ENCODE measurements at places on chromosomes 16 and 17. TPM values are rescaled to one million over a fixed set of nuclear protein-coding genes. Genes with fewer than 3 reads are reported as not detected.

Gene JPH3
- 0.82 TPM for polyA plus RNA-seq

- no peaks in the 10 kb centered on the region for H3K36me3 ChIP-seq
- no peaks in the 10 kb centered on the region for H3K27me3 ChIP-seq
- H3K4me1 ChIP-seq, result no peaks in the 10 kb centered on the region
- DNase-seq, result no peak
- no peak overlapping the region for H3K27ac ChIP-seq
Measured at GRCh38 chr16:86137359-86137758, 238.4 kb downstream of the IRF8 start.

Gene NACA2
- polyA plus RNA-seq, result 0.27 TPM

GRCh38 chr17:57877803-57878377 lies 28.0 kb upstream of the MRPS23 start:
- no peaks in the 10 kb centered on the region for H3K27me3 ChIP-seq
- peaks cover 18% of the 10 kb centered on the region for H3K36me3 ChIP-seq
- peaks cover 28% of the 10 kb centered on the region for H3K4me1 ChIP-seq
- DNase-seq, result no peak
- H3K27ac ChIP-seq, result no peak overlapping the region

DNA sequence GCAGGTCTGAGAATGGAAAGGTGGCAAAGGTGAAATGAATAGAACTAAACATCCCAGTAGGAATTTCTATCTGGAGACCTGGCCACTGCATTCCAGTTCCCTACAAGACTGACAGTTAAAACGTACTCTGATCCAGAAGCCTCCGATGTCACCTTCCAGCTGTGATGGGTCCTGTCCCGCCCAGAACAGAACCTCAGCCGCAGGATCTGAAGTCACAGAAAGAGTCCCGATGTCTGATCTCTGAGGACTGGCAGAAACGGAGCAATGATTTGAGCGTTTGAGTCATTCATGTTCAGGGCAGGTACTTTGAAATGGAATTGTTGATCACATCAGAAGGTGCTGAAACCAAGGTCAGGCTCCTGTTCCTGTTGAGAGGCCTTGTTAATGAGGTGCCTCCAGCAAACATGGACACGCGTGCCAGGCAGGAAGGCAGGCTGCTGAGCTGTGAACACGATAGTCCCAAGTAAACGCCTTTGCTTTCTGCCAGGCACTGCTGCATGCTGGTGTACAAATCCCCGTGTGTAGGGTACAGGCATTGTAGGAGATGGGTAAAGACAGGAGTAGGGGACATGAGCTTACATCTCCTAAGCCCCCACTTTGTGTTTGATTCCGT lies 61.4 kb downstream of the VAT1L start:
- no peaks in the 10 kb centered on the region for H3K4me1 ChIP-seq
- no peak overlapping the region for H3K4me3 ChIP-seq
- H3K36me3 ChIP-seq, result no peaks in the 10 kb centered on the region
- no peak for DNase-seq

DNA sequence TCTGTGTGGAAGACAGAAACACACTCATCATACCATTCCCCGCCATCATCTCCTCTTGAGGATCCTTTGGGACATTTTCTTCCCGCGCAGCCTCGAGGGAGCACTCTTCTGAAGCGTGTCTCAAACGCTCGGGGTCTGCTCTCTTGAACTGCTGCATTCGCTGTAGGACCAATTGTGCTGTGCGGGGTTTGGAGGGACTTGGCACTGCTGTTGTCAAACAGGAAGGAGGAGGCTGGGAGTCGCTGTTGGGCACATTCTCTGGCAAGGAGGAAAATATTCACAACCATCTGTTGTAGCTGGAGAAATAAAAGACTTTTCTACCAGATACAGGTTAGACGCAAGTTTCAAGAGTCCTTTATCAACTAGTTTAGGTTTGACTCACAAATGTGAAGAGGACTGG lies 5.0 kb downstream of the SLX4 start:
- no peaks in the 10 kb centered on the region for H3K4me1 ChIP-seq
- DNase-seq, result no peak
- H3K27me3 ChIP-seq, result no peaks in the 10 kb centered on the region
- H3K27ac ChIP-seq, result no peak overlapping the region
- no peak overlapping the region for H3K4me3 ChIP-seq

- H3K4me1 ChIP-seq, result no peaks in the 10 kb centered on the region
- H3K27me3 ChIP-seq, result no peaks in the 10 kb centered on the region
- no peak for DNase-seq
- H3K4me3 ChIP-seq, result no peak overlapping the region
- H3K36me3 ChIP-seq, result no peaks in the 10 kb centered on the region
Measured at GRCh38 chr17:606508-607250, 108.0 kb downstream of the VPS53 start.

DNA sequence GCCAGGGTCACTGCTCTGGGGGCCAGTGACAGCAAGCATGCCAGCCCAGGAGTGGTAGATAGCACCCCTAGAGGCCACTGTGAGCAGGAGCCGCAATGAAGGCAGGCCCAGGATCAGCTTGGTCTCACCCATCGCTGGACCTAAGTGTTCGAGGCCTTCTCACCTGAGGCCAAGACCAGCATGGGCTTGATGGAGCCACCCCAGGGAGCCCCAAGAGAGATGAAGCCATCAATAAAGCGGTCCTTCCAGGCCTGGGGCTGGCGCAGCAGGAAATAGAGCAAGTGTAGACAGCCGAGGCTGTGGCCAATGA lies 1.8 kb downstream of the LCAT start:
- H3K4me3 ChIP-seq, result no peak overlapping the region
- H3K27ac ChIP-seq, result peak overlapping the region; percentile 67
- peak; percentile 72 for DNase-seq
- H3K4me1 ChIP-seq, result peaks cover 23% of the 10 kb centered on the region
- H3K27me3 ChIP-seq, result no peaks in the 10 kb centered on the region

DNA sequence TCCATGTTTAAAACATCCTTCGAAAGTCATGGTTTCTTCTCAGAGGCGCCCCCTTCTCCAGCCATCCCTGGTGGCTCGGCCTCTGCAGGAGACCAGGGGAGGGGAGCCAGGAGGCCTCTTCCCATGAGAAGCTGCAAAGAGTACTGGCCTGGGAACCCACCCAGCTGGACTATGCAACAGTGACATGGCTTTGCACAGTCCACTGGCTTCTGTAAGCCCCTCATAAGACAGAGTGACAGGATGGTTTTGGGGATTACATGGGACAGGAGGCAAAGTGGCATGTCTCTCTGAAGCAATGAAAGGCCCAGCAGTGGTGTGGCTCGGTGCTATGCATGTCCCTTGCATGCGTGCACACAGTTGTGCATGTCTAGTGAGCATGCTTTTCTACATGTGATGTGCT lies 99.5 kb downstream of the C16orf78 start:
- H3K27me3 ChIP-seq, result no peaks in the 10 kb centered on the region
- no peak for DNase-seq
- H3K36me3 ChIP-seq, result no peaks in the 10 kb centered on the region

DNA sequence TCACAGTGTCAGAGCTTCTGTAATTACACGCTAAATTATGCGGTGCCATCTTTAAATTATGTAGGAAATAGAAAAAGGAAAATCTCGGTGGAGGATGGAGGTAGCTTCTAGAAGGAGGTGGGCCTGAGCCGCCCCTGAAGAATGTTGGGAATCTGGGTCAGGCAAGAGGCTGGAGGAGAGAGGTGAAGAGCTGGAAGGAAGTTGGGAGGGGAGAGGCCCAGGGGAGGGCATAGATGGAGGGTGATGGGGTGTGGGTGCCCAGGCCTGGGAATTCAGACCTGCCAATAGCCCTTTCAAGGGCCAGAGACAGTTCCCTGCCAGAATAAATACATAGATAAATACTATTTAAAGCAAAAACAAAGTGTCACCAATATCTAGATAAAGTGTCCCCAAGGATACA lies 415.0 kb upstream of the HSBP1 start:
- H3K4me3 ChIP-seq, result no peak overlapping the region
- H3K36me3 ChIP-seq, result no peaks in the 10 kb centered on the region
- DNase-seq, result no peak
- no peaks in the 10 kb centered on the region for H3K27me3 ChIP-seq

DNA sequence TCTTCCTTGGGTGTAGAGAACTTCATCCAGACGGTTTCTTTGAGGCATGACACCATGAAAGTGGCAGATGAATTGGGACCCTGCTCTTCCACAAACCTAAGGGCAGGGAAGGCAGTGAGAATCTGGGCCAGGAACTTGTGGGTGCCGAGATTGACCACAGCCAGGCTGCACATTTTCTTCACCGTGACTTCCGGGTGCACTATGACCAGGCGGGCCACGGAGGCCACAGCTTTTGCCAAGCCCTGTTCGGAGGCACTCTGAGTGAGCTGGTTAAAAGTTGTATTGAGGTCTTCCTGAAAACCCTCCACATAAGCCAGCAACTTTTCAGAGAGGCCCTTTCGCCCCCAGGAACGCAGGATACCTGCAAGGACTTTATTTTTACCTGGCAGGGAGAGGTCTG lies 5.9 kb downstream of the GEMIN4 start:
- H3K4me3 ChIP-seq, result no peak overlapping the region
- no peak for DNase-seq
- H3K4me1 ChIP-seq, result peaks cover 8% of the 10 kb centered on the region

Gene ROGDI
- polyA plus RNA-seq, result 194 TPM

Gene ENPP7
- polyA plus RNA-seq, result not detected

DNA sequence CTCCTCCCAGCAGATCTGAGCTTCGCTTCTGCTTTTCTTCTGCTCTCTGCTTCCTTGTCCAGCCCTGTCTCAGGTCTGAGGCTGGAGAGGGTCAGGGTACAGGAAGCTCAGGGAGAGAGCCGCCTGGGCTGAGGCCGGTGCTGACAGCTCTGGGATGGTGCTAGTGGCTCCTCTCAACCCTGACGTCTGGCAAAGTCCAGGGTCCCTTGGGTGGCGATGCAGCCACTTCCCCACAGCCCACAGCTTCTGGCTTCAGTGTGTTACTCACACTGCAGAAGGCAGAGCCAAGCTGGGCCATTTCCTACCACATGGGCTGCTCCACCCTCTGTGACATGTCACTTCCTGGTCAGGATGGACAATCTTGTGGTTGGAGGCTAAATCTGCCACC lies at the start of gene CD300C:
CD300C (minus strand) TSS at position 273 of the 388 bp plus-strand sequence. CDS start 333 bp downstream, outside the sequence.
- no peaks in the 10 kb centered on the region for H3K27me3 ChIP-seq
- no peak for DNase-seq
- no peaks in the 10 kb centered on the region for H3K36me3 ChIP-seq
- no peak within 1 kb of the TSS for H3K4me3 ChIP-seq
- no peaks in the 10 kb centered on the region for H3K4me1 ChIP-seq
- peak within 1 kb of the TSS; percentile 72 for H3K27ac ChIP-seq

DNA sequence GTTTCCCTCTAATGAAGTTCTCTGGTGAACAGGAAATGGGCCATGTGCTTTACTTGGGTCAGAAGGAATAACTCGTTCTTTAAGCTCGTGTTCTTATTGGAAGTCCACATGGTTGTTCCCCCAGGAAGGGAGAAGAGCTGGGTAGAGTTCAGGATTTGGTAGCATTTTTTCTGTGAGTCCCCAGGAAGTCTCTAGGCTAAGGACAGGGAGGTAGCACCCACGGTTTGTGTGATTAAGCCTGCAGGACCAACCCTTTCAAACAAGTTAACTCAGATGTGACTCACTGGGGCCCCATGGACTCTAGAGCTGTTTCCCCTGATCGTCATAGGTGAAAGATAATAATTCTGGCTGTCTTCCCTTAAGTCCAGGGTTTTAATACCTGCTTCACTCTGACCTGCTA lies 16.4 kb downstream of the SAP30BP start:
- no peak for DNase-seq
- peaks cover 15% of the 10 kb centered on the region for H3K36me3 ChIP-seq
- peak overlapping the region; percentile 55 for H3K27ac ChIP-seq
- H3K4me3 ChIP-seq, result no peak overlapping the region
- H3K4me1 ChIP-seq, result peaks cover 4% of the 10 kb centered on the region

Gene RNF222
- polyA plus RNA-seq, result not detected

GRCh38 chr17:57499648-57500049 lies 243.3 kb downstream of the MSI2 start:
- H3K36me3 ChIP-seq, result no peaks in the 10 kb centered on the region
- no peak overlapping the region for H3K4me3 ChIP-seq
- H3K27ac ChIP-seq, result no peak overlapping the region
- DNase-seq, result no peak
- no peaks in the 10 kb centered on the region for H3K27me3 ChIP-seq

DNA sequence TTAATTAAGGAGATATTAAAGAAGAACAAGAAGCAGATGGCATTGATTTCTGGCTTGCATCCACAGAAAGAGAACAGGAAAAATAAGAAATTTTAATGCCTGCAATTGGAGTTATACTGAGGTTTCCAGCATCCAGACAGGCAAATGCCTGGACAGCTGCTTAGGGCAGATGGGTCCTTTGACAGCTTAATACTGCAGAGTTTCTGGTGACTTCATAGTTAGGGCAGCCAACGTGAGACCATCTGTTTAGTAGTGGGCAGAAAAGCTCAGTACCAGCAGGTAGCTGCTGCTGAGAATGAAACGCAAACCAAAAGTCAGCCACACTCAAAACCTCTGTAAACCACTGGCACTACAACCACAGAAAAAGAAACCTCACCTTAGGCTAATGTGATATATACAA lies 109.8 kb downstream of the CDK5R1 start:
- no peak for DNase-seq
- no peaks in the 10 kb centered on the region for H3K36me3 ChIP-seq
- no peak overlapping the region for H3K27ac ChIP-seq
- no peaks in the 10 kb centered on the region for H3K4me1 ChIP-seq
- no peak overlapping the region for H3K4me3 ChIP-seq

DNA sequence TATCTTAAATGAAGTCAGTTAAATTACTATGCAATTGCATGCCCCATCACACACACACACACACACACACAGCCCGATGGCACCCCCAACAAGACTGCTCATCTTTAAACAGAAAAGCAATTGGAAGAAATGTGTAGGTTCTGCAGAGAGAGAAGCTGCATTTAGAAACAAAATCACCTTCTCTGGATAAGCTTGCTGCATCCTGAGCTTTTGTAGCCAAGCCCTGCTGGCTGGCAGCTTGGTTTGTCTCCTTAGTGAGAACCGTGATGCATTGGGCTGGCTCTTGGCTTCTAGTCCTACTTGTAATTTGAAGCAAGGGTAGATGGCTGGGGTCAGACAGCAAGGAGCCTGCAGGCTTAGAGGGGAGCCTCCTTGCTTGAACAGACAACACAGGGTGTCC lies 153.8 kb downstream of the SOX9 start:
- no peak overlapping the region for H3K27ac ChIP-seq
- DNase-seq, result no peak
- H3K36me3 ChIP-seq, result no peaks in the 10 kb centered on the region
- no peaks in the 10 kb centered on the region for H3K27me3 ChIP-seq

GRCh38 chr17:59493867-59494266 lies 71.5 kb upstream of the DHX40 start:
- no peaks in the 10 kb centered on the region for H3K4me1 ChIP-seq
- no peaks in the 10 kb centered on the region for H3K27me3 ChIP-seq
- no peak overlapping the region for H3K27ac ChIP-seq
- no peaks in the 10 kb centered on the region for H3K36me3 ChIP-seq
- no peak for DNase-seq

- no peak overlapping the region for H3K4me3 ChIP-seq
- no peak for DNase-seq
- H3K27ac ChIP-seq, result no peak overlapping the region
- H3K4me1 ChIP-seq, result no peaks in the 10 kb centered on the region
Measured at GRCh38 chr16:85952811-85953210, 53.8 kb downstream of the IRF8 start.

DNA sequence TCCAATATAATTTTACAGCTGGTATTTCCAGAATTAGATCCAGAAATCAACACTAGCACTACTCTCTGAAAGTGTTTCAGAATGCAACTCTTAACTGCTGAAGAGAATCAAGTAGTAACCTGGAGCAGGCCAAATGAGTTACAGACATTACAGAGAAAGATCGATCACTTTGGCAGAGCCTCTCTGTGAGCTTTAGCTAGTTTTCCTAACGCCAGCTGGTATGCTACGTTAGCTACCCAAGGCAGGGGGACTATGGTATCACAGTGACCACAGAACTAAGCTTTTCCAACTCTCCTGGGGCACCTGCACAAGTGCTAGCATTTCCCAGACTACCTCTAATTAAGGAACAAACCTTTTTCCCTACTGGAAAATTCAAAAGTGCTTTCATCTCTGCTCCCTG lies 30.4 kb downstream of the TRAF4 start:
- DNase-seq, result no peak
- no peak overlapping the region for H3K27ac ChIP-seq
- no peaks in the 10 kb centered on the region for H3K36me3 ChIP-seq
- H3K4me3 ChIP-seq, result no peak overlapping the region
- H3K27me3 ChIP-seq, result no peaks in the 10 kb centered on the region
